Iris pigment epithelial cell (primary cell): ENCODE measurements at places on chromosomes 1 and 21.
A peak's percentile ranks its signal among the peaks of the same experiment; 100 is the strongest.

- DNase-seq, result peak; percentile 63
These were observed 3.1 kb upstream of the ACP6 start for GRCh38 chr1:147673406-147673805.

DNA sequence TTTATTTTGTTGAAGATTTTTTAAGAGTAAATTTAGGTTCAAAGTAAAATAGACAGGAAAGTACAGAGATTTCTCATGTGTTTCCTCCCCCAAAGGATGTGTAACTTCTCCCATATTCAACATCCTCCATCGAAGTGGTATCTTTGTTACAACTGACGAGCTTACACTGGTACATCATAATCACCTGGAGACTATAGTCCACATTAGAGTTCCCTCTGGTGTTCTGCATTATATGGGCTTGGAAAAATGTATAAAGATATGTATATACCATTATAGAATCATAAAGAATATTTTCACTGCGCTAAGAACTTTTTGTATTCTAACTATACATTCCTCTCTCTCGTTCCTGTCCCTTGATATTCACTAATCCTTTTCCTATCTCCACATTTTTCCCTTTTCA is 203.7 kb downstream of the AMY1C start:
- DNase-seq, result no peak

DNA sequence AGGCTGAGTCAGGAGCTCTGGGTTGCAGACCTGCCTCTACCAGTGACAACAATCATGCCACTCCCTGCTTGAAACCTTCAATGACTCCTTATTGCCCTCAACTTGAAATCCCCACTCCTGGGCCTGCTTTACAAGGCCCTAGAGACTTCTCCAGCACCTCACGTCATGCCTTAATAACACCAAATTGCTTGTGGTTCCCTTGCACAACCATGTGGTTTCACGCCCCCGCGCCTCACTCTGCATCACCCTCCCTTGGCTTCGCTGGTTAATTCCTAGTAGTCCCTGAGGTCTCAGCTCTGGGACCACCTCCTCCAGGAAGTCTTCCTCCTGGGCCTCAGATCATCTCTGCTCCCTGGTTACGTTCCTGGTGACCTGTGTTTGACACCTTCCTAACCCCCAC is 33.0 kb downstream of the EPHA2 start:
- peak; percentile 92 for DNase-seq

DNA sequence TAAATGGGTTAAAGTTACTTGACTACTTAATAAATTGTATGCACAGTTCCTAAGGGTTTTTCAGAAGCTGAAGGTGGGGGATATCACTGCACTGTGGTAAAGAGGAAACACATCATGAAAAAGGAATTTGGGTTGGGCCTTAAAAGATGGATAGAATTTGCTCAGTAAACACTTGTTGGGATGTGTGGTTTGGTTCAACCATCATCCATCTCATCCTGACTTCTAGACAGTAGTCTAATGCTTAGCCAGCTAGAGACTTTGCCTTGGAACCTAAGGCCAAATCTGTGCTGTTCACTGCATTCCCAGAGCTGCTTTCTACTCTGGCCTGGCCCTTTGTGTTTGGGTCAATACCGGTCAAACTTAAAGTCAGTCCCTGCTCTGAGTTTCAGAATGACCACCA is 30.6 kb downstream of the LY9 start:
- no peak for DNase-seq

DNA sequence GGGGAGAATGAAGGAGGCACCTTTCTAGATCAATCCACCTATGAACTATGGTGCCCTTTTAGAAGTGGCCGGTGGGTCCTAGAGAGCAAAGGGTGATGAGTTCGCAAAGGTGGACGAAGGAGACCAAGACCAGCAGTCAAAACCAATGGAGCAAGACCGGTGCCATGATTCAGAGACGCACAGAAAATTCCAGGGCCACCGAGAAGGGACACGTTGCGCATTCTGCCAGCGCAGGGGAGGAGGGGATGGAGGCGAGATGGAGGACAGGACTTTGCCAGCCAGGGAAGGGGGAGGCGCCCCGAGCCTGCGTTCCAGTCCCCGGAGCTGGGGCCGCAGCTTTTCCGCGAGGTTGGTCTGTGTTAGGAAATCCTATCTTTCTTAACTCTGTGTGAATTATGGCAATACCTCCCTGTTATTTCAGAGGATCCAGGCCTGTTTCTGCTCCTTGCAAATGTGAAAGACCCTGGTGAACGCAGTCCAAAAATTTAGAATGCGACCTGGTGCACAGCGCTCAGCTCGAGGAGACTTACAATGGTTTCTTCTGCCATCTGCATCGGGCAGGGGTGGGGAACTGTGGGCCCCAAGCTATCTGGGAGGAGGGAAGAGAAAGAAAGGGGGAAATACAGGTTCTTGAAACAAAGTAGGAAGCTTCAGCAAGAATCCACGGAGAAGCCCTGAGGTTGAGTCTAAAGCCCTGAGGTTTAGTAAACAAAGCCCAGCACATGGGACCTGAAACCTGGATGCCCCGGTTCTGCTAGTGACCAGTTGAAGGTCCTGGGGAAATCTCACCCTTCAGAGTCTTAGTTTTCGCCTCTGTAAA is 129.4 kb downstream of the MRPS6 start:
- no peak for DNase-seq

GRCh38 chr1:19922015-19922688 is 1.3 kb downstream of the PLA2G2E start:
- no peak for DNase-seq
